Colonic mucosa (tissue), 4 donors: ENCODE measurements at places on chromosomes 11 and 22. TPM values are rescaled to one million over a fixed set of nuclear protein-coding genes. Genes with fewer than 3 reads are reported as not detected.

LRRC56 gene
- total RNA-seq: 2.8 TPM

MFNG gene
- 6.5 TPM for total RNA-seq

RHOD gene
- total RNA-seq: 11.2 TPM

MUC5AC gene
- 0.20 TPM for total RNA-seq

SLC43A3 gene
- total RNA-seq: 10.6 TPM

SART1 gene
- total RNA-seq: 50.9 TPM

MOGAT2 gene
- total RNA-seq: 168 TPM

ACER3 gene
- total RNA-seq: 36.4 TPM

BTBD18 gene
- total RNA-seq: not detected

IGLL1 gene
- total RNA-seq: not detected

RBMXL2 gene
- not detected for total RNA-seq

PHETA2 gene
- 11.6 TPM for total RNA-seq

ACRV1 gene
- total RNA-seq: not detected
